CD4-positive, alpha-beta memory T cell (primary cell): ENCODE measurements at places on chromosomes 1 and 21.

- no peak for DNase-seq
Measured at GRCh38 chr1:181737056-181737455, 253.7 kb downstream of the CACNA1E start.

DNA sequence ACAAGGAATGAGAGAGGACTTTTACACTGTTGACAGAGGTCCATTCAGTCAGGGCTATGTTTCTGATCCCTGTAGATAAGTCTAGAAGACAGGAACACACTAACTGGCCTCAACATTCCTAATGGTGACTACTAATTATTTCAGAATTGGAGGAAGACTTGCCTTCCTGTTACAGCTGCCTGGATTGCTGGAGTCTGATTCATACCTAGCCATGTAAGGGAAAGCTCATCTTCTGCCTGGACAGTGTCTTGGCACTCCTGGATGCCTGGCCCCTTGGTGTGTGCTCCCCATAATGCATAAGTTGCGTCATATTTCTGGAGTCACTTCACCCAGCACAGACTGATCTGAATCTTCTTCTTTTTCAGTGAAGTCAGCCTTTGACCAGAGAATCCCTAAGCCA, 326.0 kb upstream of the RUNX1 start:
- DNase-seq, result no peak

DNA sequence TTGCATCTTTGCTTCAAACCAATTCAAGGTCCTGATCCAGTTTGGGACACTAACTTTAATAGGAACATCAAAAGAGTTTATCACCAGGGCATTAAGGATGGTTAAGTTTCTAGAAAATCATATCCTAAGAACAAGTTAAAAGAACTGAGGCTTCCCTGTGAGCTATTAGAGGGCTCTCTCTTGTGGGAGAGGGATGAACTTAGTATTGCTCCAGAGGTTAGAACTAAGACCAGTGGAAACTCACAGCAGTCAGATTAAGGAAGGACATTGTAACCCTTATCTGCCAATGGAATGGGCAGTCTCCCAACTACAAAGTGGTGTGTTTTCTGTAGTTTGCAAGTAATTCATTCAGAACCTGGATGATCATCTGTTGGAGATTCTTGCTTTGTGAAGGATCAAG, 36.8 kb downstream of the UBE2U start:
- DNase-seq, result no peak

GRCh38 chr1:155729031-155729898, 40.4 kb downstream of the DAP3 start:
- DNase-seq, result peak; percentile 18

GRCh38 chr1:10880063-10880462, 83.6 kb upstream of the CASZ1 start:
- DNase-seq, result no peak

GRCh38 chr1:37474046-37474696, at the start of gene ZC3H12A:
ZC3H12A (plus strand) TSS chr1:37474580; CDS start chr1:37475497, 917 bp downstream.
- DNase-seq, result peak; percentile 93

DNA sequence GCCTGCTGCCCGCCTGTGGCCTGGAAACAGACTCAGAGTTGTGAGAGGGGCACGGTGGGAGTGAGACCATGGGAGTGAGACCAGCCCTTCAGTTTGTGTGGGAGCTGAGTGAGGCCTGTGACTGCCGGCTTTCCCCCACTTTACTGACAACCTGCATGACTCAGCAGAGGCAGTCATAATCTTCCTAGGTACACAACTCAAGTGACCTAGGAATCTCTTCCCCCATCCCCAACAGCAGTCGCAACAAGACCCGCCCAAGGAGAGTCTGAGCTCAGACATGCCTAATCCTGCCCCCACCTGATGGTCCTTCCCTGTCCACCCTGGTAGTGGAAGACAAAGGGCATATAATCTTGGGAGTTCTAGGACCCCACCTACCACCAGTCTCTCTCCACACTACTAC, 44.2 kb downstream of the KLHL20 start:
- DNase-seq, result no peak

DNA sequence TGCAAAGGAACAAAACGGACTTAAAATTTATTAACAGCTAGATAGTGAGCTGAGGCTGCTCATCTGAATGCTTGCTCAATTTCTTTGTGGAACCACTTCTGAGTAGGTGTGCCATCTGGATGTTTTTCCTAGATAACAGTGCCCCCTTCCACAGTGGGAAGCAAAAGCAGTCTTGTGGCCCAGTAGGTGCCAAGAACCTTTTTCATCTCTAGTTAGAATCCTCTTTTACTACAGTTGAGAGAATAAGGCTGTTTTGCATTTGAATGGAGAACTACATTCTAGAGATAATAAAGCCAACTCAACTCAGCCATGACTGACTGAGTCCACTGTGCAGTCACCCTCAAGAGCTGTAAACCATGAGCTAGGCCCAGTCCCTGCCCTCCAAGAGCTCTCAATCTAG, 13.3 kb downstream of the F3 start:
- no peak for DNase-seq

- DNase-seq, result no peak
Measured at GRCh38 chr1:4673494-4673893, 19.1 kb downstream of the AJAP1 start.

DNA sequence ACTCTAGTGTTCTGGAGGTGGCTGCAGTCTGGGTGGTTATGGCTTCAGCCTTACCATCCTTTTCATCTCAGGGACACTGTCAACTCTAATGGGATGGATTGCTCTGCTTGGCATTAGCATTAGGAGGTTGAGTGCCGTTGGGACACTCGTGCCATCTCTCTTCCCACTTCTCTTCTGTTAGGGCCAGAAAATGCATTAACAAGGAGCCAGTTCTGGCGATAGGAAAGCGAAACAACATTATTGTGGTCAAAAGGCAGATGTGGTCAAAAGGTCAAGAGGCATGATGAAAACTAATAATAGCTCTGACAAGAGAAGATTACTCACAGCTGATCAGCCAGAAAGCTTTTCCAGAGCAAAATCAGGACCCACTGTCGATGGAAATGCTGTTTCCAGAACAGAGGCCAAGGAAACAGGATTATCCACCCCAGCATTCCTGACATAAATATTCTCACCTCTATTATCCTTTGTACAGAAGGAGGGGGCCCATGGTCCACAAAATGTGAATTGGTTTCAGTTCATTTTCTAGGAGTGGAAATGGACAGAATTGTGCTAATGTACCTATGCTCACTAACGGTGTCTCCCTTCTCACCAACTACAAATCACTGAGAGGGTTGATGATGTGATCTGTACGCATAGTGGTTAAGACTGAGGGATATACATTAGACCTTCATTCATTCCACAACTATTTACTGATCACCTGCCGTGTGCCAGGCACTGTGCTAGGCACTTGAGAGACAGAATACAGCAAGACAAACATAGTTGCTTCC, 72.0 kb downstream of the ST6GALNAC5 start:
- DNase-seq, result no peak

- no peak for DNase-seq
Measured at GRCh38 chr1:243727503-243728203, 122.4 kb downstream of the AKT3 start.

- DNase-seq, result no peak
Measured at GRCh38 chr1:118337346-118337745, 152.3 kb upstream of the SPAG17 start.

- no peak for DNase-seq
Measured at GRCh38 chr1:117605164-117605773, 579 bp upstream of the TENT5C start.

GRCh38 chr21:46503922-46504550, 45.3 kb downstream of the DIP2A start:
- no peak for DNase-seq

DNA sequence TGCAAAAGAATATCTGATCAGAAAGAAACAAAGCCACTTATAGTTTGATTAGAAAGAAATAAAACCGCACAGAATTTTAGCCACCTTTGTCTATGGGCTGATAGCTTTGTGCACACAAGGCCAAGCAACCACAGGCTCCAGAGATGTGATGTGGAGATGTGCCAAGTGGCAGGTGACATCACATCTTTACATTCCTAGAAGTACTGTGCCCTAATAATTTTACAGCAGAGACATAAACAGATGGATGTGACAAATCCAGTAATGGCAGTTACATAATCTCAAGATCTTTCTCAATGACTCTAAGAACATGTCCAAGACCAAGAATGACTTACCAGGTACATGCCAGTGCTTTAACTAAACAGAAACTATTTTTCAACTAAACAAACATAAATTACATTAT, 159.5 kb downstream of the LTN1 start:
- no peak for DNase-seq

- DNase-seq, result no peak
Measured at GRCh38 chr1:25094995-25095394, 137.3 kb downstream of the SYF2 start.

GRCh38 chr1:66606362-66607065, 72.6 kb downstream of the SGIP1 start:
- no peak for DNase-seq

DNA sequence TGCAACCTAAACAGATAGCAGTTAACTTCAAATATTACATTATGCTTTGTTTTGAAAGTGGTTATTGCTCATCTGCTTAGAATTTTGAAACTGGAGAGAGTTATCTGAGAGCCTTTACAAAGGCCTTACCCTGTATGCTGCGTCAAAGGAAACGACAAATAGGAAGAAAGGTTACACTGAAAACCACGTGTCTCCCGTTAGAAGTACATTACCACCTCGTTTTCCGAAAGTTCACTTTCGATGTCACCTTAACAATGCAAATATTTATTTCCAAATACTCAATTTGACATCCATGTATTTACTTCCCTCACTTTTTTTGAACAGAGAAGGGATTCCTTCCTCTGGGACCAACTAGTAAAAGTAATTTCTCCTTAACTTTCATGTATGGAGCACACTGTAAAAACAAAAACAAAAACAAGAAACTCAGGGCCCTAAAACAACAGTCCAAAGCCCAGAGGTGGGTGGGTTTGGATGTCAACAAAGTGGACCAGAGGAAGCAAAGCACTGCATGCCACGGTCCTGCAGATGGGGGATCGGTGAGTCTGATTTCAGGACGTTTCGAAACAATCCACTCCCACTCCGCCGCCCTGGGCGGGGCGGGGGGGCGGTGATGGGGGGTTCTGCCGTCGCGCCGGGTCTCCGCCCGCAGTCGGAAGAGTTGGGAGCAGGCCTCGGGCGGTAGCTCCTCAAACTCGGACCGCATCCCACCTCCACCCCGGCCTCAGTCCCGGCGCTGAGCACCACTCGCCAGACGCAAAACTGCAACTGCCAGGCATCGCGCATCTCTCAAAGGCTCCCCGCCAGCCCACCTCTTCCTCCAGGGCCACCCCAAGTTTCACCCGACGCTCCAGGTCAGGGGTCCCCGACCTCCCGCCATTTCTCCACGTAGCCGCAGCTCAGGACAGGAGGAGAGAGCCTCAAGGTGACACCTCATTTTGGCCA, 841 bp downstream of the ADSS2 start:
- DNase-seq, result peak; percentile 69

DNA sequence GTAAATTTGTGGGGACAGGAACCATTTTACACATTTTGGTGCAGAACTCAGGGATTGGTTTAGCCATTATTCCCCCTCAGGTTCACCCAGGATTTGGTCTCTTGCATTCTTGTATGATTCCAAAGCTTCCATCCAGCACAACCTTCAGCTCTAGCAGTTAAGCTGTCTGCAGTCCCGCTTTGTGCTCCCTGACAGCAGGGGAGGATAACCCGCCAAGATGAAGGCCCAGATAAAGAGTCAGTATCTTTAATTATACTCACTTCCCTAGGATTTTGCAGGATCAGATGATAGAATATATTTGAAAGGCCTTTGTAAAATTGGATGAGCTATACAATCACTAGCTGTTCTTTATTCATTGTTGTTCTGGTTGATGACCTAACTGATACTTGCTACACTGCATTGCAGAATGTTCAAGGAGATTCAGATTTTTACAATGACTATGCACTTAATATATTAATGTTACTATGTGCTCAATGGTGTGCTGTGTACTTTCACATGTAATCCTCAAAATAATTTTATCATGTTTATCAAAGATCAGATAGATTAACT, 49.8 kb downstream of the SLC16A1 start:
- DNase-seq, result no peak

GRCh38 chr1:177355575-177355974, 184.8 kb downstream of the BRINP2 start:
- DNase-seq, result no peak

- no peak for DNase-seq
Measured at GRCh38 chr21:44494418-44494817, 39.1 kb downstream of the LRRC3 start.
